ENCODE measurements at places on chromosomes 4 and X. TPM values are rescaled to one million over a fixed set of nuclear protein-coding genes. Genes with fewer than 3 reads are reported as not detected.

DNA sequence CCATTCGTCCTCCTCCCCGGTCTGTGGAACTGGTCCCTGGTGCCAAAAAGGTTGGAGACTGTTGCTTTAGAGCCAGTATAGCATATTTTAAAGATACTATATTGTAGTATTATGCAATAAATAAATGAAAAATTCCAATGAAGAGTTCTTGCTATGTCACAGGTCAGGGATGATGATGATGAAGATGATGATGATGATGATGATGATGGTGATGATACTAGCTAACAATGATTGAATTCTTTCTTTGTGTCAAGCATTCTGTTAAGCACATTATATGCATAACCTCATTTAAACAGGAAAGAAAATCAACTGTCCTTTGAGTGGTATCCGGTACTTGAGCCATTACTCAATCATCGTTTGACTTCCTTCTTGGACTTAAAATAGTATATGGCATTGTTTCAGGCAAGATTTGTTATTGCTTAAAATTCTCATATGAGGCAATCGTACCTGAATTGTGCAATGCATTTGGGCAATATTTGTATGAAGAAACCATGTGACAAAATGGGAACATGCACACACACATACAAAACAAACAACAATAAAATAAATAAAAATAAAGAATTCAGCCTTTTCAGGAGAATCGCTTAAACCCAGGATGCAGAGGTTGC is 22.8 kb upstream of the TLR2 start:
- no peak for DNase-seq

GRCh38 chr4:56940403-56940802 is 32.7 kb downstream of the REST start:
- no peak for DNase-seq

DNA sequence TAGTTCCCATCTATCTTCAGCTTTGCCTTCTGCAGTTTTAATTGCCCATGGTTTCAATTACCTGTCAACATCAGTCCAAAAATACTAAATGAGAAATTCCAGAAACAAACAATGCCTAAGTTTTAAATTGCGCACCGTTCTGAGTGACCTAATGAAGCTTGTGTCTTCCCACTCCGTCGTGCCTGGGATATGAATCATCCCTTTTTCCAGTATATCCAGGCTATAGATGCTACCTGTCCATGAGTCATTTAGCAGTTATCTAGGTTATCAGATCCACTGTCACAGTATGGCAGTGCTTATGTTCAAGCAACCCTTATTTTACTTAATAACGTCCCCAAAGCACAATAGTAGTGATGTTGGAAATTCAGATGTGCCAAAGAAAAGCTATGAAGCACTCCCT is 363.6 kb upstream of the FAM241A start:
- DNase-seq, result peak; percentile 50

DNA sequence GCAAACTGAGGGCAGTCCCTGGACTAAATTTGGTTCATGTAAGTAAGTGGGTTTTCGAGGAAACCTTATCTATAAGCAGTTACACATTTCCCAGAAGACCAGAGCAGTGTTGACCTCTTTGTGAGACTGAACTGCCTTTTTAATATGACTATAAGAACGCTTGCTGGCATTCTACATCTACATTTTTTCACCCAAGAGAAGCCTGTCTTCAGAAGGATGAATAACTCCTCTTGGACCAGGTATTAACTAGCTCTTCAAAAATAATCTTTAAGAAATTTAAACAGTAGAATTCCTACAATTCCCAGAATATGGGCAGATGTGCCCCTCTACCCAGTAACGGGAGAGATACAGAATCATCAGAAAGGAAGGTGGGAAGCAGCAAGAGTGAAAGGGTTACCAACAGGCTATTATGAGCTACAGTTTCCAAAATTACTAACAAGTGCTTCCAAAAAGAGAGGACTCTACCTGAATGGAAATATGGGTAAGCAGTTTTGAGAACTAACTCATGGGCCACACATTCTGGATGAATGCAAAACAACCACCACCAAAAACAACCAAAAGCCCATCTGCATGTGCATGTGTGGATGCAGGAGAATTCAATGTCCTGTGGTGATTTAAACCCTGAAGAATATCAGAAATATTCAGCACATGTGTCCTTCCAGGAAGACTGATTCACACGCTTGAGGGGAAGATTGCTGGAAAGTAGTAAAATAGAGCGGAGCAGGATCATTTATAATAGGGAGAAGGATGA is 17.4 kb downstream of the BBS12 start:
- no peak for DNase-seq

GRCh38 chr4:7964459-7964858 is 24.8 kb upstream of the AFAP1 start:
- no peak for DNase-seq

DNA sequence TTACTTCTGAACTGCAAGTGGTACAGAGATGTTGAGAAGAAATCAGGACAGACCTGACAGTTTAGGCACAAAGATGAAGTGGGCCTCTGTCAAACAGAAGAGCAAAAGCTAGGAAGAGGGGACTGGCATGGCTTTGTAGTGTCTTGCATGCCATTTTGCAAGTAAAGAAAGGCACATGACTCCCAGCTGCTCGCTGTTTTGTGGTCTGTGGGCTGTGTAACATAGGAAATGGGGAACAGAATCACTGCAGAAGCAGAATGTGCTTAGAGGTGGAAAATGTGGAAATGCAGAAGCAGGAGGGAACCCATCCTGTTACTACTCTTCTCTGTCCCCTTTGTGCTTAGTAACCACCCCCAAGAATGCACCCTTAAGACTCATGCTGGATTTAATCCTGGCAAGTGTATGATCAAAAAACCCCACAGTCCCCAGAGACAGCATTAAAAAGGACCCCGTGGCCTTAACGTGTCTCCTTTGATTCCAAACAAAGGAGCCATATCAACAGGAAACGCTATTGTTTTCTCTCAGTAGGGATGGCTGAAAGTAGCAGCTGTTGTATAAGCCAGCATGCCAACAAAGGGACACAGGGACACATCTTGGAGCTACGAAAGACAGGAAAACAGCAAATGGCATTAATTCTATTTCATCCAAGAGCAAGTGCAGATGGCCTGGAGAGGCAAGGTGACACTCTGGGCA is 177.6 kb upstream of the GLRA2 start:
- no peak for DNase-seq

DNA sequence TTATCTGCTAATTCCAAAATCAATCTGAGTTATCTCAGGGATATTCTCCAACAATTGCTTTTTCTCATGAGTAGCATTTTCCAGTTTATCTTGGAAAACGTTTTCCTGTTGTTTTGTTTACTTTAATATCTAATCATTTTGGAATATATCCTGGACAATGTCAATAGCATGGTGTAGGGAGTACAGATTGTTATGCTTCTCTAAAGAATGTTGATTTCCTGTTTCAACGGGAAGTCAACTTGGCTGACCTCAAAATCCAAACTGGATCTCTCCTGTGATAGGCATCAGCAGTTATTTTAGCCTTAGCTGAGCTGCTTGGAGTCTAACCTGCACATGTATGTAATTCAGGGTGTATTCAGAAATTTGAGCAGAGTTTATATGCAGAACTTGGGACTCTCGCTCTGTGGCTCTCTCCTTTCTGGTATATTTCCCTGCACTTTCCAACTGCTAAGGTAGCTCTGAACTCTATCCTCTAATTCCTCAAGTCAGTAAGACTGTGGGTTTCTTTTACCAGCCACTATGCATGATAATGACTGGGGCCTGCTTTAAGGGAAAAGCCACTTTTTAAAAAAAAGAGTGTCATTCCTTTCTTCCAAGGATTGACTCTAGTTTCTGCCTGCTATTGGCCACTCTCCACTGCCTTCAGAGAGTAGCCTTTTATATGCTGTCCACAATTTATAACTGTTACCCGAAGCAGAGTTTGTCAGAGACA is 7.7 kb downstream of the PRSS48 start:
- no peak for DNase-seq

- peak; percentile 96 for DNase-seq
Measured at GRCh38 chr4:123587983-123588494, 191.4 kb downstream of the SPRY1 start.

Gene KANTR
- 3.3 TPM for total RNA-seq

Gene UGT2B11
- total RNA-seq, result not detected

Gene NXF2
- total RNA-seq, result not detected

Gene CT55
- total RNA-seq, result not detected

Gene TECRL
- total RNA-seq, result not detected

Gene SNCA
- total RNA-seq, result 8.3 TPM

Gene BCORL1
- 4.0 TPM for total RNA-seq

Gene ARHGEF38
- not detected for total RNA-seq

Gene C4orf54
- total RNA-seq, result 0.02 TPM

Gene ANXA5
- total RNA-seq, result 408 TPM

All from M059J (cell line).